Central memory CD4-positive, alpha-beta T cell (primary cell): ENCODE measurements at places on chromosomes 2 and 18.
A peak's percentile ranks its signal among the peaks of the same experiment; 100 is the strongest.

DNA sequence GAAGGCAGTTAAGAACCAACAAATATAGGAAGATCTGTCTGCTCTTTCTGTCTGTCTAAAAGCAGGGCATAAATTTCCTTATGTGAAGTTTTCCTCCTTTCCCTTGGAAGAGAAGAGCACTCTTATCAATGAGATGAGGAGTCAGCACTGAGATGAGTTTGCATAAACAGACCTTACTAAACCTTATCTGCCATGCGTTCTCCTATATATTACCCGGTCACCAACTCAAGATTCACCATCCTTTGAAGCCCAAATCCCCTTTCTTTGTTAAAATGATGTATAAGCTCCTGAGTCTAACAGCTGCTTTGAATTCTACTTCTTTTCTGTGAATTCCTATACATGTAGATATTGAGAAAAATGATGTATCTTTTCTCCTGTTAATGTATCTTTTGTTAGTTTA lies 65.5 kb upstream of the FHL2 start:
- DNase-seq, result no peak

GRCh38 chr2:148640767-148641166 lies 3.8 kb upstream of the EPC2 start:
- DNase-seq, result no peak

- no peak for DNase-seq
These were observed 62.0 kb downstream of the CIB4 start for GRCh38 chr2:26579025-26579722.

DNA sequence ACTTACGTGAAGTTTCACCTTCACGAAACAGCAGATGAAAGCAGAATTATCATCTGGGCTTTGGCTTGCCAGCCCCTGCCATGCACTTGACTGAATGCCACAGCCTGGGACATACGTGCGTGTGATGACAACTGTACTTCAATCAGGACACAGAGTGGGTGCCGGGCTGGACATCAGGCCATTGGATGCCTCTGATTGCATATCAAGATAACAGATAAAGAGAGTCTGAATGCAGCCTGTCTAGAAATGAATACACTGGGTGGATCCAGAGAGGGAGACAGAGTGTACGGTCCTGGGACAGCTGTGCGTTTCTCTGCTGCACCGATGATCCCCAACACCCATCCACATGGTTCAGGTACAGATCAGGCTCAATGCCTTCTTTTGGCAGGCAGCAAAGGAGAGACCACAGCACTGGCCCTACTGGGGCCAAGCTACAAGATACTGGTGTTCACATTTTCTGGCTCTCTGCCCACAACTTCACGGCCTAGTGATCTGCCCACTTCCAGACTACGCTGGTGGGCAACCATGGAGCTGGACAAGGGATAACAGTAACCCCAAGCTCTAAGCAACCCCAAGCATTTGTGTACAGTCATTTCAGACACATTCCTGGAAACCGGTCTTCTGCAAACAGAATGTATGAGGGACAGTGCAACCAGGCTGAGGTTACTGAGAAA lies 35.6 kb downstream of the FBLN7 start:
- DNase-seq, result peak; percentile 4

DNA sequence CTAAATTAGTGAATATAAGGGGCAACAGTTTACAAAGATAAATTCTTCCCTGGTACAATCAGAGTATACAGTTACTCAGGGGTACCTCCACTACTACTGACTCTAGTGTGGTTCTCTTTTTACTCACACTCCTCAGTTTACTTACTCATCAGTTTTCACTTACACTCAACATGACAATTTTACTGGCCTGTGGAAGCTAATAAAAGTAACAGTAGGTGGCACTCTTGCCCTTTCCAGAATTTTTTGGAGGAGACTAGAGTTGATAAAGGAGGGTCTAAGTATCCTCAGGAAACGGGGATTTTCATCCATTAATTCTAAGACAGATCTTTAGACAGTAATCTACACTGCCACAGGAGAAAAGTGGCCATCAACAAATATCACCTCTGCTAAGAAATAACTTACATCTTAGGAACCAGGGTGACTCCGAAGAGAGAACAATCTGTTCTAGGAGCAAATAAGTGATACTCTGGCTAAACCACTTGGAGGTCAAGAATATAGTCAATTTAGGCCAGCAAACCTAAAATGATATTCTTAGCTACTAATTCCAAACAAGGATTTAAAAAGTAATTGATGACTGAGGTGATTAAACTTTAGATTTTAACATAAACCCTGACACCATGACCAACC lies 61.3 kb downstream of the ATL2 start:
- DNase-seq, result peak; percentile 23

- no peak for DNase-seq
These were observed 6.2 kb upstream of the PLCL1 start for GRCh38 chr2:197798187-197798586.

- no peak for DNase-seq
These were observed 171.0 kb upstream of the HS6ST1 start for GRCh38 chr2:128489526-128490273.

DNA sequence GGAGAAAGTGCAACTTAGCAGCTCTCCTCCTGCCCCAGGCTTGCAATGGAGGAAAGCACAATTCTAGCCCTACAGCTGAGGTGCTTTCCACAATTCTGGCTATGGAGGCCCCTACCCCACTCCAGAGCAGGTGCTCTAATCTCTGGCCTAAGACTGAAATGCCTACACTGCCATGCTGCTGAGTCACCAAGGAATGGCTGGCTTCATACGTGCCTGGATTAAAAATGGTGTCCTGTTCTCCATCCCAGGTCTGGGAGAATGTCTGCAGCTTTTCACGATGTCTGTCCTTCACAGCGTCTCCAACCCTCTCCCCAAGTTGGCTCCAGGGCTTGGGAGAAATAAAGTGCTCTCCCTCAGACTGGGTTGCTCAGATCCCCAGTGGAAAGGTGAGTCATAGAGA lies 48.5 kb downstream of the MBOAT2 start:
- no peak for DNase-seq

DNA sequence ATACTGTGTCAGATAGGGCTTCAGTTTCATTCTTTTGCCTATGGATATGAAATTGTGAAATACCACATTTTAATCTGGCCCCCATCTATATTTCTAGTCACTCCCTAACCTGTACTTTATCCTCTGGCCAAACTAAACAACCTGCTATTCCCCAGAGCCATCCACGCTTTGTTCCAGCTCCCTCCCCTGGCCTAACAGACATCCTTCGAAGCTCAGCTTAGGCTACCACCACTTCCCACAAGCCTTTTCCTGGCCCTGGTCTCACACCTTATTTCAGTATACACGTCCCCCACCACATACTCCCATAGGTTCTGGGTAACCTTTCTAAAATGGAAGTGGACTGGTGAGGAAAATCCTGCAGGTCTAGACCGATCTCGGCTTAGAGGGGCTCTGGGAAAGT lies 55.4 kb downstream of the MAP4K3 start:
- DNase-seq, result no peak

DNA sequence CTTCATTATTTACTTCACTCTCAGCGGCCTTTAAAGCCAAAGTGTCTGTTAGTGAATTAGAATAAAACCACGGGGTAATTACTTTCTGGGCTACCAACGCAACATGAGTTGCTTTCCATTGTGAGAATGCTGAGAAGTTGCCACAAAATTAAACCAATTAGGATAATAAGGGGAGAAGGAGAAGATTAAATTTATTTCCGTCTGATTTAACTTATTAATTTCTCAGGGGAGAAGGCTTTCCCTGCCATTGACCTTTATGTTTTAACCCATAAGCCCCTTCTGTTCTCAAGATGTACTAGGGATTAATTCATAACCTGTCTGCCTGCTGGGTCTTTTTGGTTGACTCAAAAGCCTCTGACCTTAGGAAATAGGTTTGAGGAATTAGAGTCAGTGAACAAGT lies 42.3 kb upstream of the IGFBP5 start:
- no peak for DNase-seq

GRCh38 chr18:35051641-35052377 lies 10.6 kb downstream of the MAPRE2 start:
- no peak for DNase-seq

DNA sequence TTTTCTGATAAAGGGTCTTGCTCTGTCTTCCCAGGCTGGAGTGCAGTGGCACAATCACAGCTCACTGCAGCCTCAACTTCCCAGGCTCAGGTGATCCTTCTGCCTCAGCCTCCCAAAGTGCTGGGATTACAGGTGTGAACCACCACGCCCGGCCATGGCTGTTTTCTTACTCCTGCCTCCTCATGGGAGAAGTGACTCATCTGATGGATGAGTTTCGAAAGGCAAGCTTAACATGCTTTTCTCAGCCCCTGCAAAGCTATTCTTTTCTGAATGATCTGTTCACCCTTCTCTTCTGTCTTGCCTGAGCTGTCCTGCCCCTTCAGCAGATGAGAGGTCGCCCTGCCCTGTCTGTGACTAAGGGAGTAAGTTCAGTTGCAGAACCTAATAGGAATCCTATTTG lies 929 bp upstream of the CREG2 start:
- DNase-seq, result no peak

DNA sequence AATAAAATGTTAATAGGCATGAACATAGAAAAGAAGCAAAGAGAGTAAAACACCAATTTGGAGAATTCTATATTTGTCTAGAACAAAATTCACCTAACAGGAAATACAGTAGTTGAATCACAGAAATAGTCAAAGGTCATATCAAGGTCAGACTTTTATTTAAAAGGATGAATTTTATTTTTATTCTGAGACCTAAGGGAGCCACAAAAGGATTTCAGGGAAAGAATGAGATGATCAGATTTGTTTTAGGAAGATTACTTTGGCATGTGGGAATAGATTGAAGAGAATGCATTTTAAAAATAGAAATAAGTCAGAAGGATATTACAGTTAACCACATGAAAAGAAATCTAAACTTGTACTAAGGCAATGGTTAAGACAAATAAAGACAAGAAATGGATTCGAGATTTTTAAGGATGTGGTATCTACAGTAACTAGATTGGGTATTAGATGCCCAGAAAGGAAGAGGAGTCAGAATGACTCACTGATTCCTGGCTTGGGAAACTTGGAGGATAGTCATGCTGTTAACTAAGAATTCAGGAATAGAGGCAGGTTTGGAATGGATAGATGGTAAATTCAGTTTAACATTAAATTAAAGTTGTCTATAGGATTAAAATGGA lies 56.0 kb downstream of the METTL4 start:
- no peak for DNase-seq

GRCh38 chr18:3520230-3521085 lies 70.5 kb downstream of the TGIF1 start:
- no peak for DNase-seq

GRCh38 chr18:58671632-58672564 lies 633 bp downstream of the MALT1 start:
- no peak for DNase-seq

DNA sequence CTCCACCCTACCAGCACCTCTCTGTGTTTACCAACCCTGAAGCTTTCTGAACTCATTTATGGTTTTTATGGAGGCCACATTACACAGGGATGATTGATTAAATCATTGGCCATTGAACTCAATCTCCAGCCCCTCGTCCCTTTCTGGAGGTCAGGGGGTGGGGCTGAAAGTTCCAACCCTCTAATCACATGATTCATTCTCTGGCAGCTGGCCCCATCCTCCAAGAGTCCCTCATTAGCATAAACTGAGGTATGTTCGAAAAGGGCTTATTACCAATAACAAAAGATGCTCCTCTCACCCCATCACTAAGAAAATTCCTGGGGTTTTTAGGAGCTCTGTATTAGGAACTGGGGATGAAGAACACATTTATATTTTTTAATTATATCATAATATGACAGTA lies 92.3 kb downstream of the DIS3L2 start:
- DNase-seq, result no peak

GRCh38 chr2:186523791-186524190 lies 37.7 kb downstream of the ZC3H15 start:
- no peak for DNase-seq
